Naive thymus-derived CD4-positive, alpha-beta T cell (primary cell): ENCODE measurements at places on chromosomes 7 and 10. TPM values are rescaled to one million over a fixed set of nuclear protein-coding genes. Genes with fewer than 3 reads are reported as not detected.

DNA sequence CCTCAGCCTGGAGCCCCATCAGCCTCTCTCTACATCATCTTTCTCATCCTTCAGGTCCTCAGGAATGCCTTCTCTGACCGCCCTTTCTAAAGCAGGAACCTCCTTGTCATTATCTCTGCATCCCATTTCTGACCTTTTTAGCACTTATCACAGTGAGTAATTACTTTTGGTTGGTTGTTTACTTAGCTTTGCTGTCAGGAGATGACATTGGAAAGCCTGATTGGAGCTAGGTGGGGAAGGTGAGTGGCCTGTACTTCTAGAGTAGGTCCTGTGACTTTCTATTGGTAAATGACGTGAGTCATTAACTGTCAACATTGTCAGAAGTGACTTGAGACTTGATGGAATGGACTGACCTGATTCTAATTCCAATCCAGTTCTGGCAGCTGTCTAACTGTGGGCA, 9.3 kb upstream of the SLC25A13 start:
- no peak overlapping the region for H3K27ac ChIP-seq
- no peaks in the 10 kb centered on the region for H3K27me3 ChIP-seq
- no peaks in the 10 kb centered on the region for H3K4me1 ChIP-seq

DNA sequence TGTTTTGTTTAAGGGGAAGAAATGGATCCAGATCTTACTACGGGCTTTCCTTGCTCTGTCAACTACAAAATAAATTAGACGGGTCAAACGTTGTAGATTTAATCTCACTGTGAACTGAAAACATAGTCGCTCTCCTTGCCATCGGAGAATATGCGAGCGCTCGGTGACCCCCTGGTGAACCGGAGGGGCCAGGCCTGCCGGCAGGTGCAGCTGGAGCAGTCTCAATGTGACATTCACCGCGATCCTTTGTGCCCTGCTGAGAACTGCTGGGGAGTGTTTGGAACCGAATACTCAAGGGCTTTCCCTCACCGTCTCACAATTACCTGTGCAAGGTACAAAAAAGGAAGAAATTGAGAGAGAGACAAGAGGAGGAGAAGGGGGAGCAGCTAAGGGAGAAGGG, 174.1 kb upstream of the GPR26 start:
- no peaks in the 10 kb centered on the region for H3K27me3 ChIP-seq
- H3K4me1 ChIP-seq = no peaks in the 10 kb centered on the region
- no peak overlapping the region for H3K4me3 ChIP-seq

Gene AHCYL2
- 20.4 TPM for total RNA-seq

Gene SCIN
- total RNA-seq = 0.16 TPM

Gene TMEM236
- total RNA-seq = 0.05 TPM in 1 of 2 replicates, not detected in the other

- no peaks in the 10 kb centered on the region for H3K4me1 ChIP-seq
- H3K27me3 ChIP-seq = no peaks in the 10 kb centered on the region
- H3K4me3 ChIP-seq = no peak overlapping the region
- no peak overlapping the region for H3K27ac ChIP-seq
These were observed 81.9 kb upstream of the BTBD16 start for GRCh38 chr10:122189185-122189584.

Gene WAC
- total RNA-seq = 181 TPM

Gene FXYD4
- total RNA-seq = not detected in 2 replicates

Gene PPP1R9A
- not detected in 2 replicates for total RNA-seq

- H3K27me3 ChIP-seq = no peaks in the 10 kb centered on the region
- H3K36me3 ChIP-seq = no peaks in the 10 kb centered on the region
- no peak for DNase-seq
- no peaks in the 10 kb centered on the region for H3K4me1 ChIP-seq
These were observed 18.5 kb downstream of the AGR2 start for GRCh38 chr7:16786257-16786656.

Gene MMRN2
- 0.50 TPM for total RNA-seq

Gene AZGP1
- total RNA-seq = not detected

GRCh38 chr10:69051303-69051702, 36.6 kb upstream of the SRGN start:
- H3K27ac ChIP-seq = no peak overlapping the region
- DNase-seq = no peak
- H3K36me3 ChIP-seq = no peaks in the 10 kb centered on the region
- H3K4me1 ChIP-seq = peaks cover 17% of the 10 kb centered on the region
- H3K27me3 ChIP-seq = no peaks in the 10 kb centered on the region
